Heart left ventricle (tissue), 16 donors: ENCODE measurements at places on chromosomes 7 and 10. TPM values are rescaled to one million over a fixed set of nuclear protein-coding genes. Genes with fewer than 3 reads are reported as not detected.

DNA sequence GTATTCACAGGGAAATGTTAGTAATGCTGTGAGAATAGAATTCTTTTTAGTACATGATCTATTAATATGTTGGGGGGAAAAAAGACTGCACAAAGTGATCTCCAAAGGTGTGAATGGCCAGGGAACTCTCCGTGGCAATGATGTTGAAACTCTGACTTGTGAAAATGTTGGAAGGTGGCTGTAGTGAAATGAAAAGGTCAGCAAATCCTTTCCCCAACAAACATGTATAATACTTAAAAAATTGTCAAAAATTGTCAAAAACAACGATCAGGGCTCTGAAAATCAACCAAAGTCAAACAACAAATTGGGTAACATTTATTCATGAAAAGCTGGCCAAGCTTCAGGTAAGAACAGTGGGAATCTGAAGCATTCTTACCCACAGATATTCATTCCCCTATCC is 35.5 kb downstream of the TMEM26 start:
- no peak for DNase-seq

- no peak for DNase-seq
Measured at GRCh38 chr10:12703813-12704212, 297.7 kb downstream of the CCDC3 start.

The MSMB gene
- polyA plus RNA-seq, result not detected

The EPHA1 gene
- not detected for polyA plus RNA-seq

The AP4M1 gene
- 17.7 TPM for polyA plus RNA-seq
